ENCODE measurements at places on chromosomes 4 and X.

GRCh38 chr4:90099812-90100211 is 27.4 kb upstream of the CCSER1 start:
- no peak for DNase-seq

DNA sequence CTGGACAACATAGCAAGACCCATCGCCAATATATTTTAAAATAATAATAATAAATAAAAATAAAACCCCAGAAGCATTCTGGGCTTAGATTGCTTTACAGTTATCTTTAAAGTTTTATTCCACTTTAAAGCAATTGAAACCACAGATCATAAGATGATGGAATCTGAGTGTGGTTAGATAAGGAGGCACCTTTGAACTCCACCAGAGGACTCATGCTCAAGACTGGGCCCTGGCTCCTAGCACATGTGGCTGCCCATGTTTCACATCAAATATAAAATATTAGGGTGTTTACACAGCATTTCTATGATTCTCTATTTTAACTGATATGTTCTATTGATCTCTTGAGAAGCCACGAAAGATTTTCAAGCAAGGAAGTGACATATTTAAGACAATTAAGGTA is 52.6 kb upstream of the BBS12 start:
- DNase-seq: no peak

DNA sequence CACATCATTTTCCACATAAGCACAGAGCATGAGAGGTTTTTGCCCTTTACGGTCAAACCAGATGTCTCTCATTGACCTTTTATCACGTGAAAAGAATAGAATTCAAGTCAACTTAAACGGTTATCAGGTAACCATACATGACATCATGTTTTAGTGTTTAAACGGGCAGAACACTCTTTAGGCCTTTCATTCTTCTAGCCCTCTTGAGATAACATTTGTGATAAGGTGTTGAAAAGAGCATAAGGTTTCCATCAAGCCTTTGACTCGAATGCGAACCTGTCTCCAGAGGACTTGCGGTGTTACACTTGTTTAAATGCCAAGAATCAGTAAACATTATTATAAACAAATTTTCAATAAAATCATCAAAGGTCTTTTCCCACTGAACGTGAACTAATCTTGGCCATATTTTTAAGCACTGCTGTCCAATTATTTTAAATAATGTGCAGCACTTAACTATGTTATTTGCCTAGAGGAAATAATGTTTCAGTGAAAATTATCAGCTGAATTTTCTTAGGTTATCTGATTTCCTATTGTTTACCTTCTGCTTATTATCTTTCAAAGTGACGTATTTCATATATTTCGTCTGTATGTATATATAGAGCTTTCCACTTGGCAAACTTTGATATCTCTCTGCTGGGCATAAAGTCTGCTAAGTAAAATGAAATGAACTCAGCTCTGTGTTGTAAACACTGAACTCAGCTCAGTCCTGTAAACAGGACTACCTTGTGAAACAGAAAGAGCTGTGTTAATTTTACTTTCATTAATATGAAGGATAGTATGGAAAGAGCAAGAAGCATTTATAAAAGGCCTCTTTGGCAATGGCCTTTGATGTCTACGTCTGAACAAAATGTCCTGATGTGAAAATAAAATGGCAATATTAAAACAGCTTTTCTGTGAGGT is 33.3 kb downstream of the TENM3 start:
- no peak for DNase-seq

DNA sequence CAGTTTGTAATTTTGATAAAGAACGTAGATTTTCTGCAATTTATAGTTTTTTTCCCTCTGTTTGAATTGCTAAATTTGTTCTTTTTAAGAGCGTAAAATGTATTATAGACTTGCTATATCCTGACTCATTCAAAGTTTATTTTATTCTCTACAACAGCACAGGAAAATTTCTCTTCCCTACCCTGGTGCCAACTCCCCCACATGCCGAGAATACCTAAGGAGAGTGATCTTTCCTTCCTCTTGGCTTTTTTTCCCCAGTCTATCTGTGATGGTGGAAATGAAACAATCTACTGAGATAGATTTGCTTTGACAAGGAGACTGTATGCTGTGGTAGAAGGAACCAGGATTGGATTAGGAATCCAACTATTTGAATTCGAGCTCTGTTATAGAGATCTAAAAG is 271.6 kb downstream of the TLL1 start:
- DNase-seq: no peak

GRCh38 chr4:135839712-135840111 is 1638.1 kb upstream of the PABPC4L start:
- no peak for DNase-seq

DNA sequence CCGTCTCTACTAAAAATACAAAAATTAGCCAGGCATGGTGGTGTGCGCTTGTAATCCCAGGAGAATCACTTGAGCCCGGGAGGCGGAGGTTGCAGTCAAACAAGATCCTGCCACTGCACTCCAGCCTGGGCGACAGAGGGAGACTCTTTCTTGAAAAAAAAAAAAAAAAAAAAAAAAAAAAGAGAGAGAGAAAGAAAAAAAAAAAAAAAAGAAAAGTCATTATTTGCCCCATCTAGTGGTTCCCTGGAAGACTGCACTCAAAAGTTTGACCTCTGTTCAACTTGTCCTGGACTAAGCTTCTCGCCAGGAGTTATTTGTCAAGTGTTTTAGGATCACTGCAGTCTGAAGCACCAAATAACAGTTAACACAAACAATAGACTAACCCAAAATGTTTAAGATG is 45.3 kb upstream of the KCTD8 start:
- DNase-seq: no peak

DNA sequence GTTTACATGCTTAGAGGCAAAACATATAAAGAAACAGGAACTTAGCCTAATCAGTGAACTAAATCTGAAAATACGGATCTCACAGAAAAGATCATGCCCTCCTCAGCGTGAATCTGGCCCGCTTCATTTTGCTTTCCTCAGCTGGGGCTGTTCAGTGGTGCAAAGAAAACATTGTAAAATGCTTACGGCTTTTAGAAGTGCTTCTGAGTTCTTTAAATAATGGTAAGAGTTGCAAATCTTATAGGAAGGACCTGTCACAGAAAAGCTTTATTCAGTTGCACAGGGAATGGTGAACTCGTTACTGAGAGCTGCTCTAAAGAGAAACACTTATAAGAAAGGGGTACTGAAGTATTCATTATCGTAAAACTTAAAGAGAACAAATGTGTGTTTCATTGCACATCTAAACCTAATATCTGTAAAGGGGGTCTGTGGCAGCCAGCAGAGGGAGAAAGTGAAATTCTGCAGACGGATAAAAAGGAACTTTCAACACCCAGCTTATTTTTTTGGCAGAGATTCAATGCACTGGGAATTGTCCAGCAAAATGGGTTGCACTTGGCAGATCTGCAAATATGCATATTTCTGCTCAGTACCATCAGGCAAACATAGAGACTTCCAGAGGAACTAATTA is 139.2 kb upstream of the ANK2 start:
- no peak for DNase-seq

GRCh38 chr4:167581449-167581965 is 347.2 kb upstream of the SPOCK3 start:
- no peak for DNase-seq

GRCh38 chrX:56462389-56462788 is 101.0 kb upstream of the UBQLN2 start:
- no peak for DNase-seq

GRCh38 chrX:13432414-13433297 is 112.8 kb upstream of the ATXN3L start:
- no peak for DNase-seq

DNA sequence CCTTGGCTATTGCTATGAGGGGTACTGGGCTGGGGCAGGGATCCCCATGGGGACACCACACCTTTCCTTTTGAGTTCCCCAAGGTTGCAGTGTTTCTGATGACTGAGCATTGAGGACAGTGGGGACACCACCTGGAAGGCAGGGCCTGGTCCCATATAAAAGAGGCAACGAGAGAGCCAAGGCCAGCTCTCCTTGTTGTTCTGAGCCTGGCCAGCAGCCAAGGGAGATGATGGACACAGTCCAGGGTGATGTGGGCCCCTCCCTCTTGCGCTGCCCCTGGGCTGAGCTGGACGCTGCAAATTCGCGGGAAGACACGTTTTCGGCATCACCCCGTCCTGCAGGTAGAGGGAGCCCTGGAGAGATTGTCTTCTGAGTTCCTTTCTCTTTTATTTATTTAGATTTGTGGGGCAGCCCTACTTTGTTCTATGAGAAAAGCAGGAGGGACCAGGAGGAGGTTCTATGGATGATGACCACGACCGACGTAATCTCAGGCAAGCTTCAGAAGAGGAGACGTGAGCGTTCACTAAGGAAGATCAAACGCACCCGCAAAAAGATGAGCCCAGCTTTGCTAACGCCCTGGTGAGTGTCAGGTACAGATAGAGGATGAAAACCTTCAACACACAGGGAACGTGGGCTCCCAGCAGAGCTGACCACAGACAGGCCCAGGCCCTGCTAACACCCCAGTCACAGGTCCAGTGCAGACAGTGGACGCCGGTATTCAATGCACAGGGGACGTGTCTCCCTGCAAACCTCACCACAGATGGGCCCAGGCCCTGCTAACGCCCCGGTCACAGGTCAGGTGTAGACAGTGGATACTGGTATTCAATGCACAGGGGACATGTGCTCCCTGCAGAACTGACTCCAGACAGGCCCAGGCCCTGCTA is 97.4 kb downstream of the SHOX start:
- DNase-seq: no peak

DNA sequence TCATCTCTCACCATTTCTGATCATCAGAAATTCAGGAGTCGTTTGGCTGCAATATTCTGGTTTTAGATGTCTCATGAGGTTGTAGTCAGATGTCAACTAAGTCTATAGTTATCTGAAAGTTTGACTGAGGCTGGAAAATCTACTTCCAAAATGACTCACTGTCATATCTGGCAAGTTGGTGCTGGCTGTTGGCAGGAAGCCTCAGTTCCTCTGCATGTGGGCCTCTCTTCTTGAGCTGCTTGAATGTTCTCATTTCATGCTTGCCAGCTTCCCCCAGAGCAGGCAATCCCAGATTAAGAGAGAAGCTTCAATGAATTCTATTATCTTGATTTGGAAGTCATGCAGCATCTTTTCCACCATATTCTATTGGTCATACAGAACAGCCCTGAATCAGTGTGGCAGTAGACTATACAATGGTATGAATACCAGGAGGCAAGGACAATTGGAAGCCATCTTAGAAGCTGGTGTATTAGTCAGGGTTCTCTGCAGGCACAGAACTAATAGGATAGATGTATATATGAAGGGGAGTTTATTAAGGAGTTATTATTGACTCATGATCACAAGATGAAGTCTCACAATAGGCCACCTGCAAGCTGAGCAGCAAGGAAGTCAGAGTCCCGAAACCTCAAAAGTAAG is 46.8 kb upstream of the ELF2 start:
- DNase-seq: peak; percentile 34

- DNase-seq: no peak
Observed at GRCh38 chr4:143486314-143486713, 27.2 kb upstream of the SMARCA5 start.

GRCh38 chrX:129472116-129472515 is 51.2 kb downstream of the SMARCA1 start:
- DNase-seq: no peak

- no peak for DNase-seq
Observed at GRCh38 chr4:167419468-167420140, 185.3 kb upstream of the SPOCK3 start.

DNA sequence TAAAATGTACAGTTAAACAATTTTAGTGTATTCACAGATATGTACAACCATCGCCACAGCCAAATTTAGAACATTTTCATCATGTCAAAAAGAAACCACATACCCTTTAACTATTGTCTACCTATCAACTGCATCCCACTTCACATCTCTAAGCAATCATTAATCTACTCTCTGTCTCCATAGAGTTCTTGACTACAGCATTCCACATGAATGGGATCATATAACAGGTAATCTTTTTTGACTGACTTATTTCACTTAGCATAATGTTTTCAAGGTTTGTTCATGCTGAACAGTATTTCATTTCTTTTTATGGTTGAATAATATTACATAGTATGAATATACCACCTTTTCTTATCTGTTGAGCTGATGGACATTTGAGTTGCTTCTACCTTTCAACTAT is 281.4 kb upstream of the EDA2R start:
- DNase-seq: no peak

DNA sequence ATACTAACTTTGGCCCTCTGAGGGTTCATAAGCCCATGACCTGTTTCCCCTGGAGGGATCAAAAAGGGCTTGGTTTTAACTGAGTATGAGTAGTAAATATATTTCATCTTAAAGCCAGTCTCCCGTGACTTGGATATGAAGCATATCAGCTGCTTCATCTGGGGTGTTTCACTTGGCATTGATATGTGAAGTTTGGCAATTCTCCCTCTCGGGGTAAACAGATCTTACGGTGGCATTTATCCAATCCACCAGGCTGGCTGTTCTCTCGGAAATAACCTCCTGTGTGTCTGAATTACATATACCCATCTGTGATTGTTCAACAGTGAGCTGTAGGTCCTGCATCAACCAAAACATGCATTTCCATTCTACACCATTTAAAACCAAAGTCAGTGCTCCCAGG is 130.7 kb downstream of the ADAM29 start:
- DNase-seq: no peak

DNA sequence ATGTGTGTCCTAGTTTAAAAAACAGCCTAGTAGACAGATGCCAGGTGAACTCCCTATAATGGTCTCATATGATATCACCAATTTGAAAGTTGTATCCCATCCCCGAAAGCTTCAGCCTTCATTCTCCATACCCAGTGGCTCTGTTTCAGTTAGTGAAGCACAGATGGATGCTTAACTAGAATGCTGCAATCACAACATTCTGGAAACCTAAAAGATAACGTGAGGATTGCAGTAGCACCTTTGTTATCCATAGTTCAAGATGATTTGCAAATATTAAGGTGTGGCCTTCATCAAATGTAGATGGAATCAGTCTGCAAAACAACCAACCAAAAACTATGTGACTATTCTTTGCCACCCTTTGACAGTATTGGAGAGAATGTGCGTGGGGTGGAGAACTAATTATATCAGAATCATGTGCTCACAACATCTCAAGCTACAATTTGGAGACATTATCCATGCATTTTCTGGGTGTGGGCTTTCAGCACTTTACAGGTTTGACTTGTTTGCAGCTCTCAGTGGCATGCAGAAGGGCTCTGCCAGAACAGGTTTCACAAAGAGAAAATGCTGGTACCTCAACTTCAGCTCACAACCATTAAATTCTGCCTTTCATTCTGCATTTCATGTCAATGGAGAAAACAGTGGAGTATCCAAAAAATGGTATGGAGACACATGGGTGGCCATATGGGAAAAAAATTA is 18.3 kb upstream of the PPID start:
- DNase-seq: no peak

GRCh38 chrX:102515975-102516941 is at the start of gene TMSB15A:
Gene TMSB15A, minus strand, starts transcription at chrX:102516739.
- peak; percentile 66 for DNase-seq

All from activated CD4-positive, alpha-beta memory T cell treated with anti-CD3 and anti-CD28 coated beads for 36 hours (primary cell).